ENCODE measurements at places on chromosomes 6 and 20.

GRCh38 chr6:69867639-69867976 lies 1.3 kb downstream of the COL19A1 start:
- no peak for DNase-seq

GRCh38 chr20:5168651-5169396 lies 42.0 kb downstream of the CDS2 start:
- DNase-seq: no peak

- DNase-seq: no peak
Observed at GRCh38 chr6:82467338-82467737, 103.7 kb downstream of the TPBG start.

DNA sequence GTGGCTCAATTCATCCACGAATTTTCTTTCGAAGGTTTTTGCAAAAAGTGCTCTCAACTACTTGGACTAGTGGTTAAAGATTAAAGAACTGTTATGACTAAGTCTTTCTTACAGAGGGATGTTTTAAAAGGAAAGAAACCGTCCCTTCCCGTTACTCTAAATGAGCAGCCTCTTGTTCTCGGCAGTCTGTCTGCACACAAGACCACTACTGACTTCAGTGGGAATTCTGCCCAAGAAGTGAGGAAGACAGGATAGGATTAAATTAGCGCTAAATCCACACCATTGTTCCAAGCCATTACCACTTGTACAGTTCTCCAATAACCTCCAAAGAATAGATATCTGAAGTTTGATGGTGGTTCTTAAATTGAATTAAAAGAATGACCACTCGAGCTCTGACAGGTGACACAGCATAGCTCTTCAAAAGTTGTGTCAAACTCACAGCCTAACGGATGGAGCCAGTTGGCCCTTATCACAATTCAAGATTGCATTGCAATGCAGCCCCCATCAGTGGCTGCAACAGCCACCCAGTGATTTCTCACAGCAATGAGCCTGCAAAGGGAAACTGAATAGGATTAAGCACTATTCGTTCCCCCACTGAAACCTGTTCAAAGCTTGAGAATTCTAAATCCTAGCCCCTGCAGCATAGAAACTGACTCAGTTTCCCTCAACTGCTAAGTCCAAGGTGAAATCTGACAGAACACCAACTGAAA lies 1.8 kb downstream of the EPB41L2 start:
- no peak for DNase-seq

DNA sequence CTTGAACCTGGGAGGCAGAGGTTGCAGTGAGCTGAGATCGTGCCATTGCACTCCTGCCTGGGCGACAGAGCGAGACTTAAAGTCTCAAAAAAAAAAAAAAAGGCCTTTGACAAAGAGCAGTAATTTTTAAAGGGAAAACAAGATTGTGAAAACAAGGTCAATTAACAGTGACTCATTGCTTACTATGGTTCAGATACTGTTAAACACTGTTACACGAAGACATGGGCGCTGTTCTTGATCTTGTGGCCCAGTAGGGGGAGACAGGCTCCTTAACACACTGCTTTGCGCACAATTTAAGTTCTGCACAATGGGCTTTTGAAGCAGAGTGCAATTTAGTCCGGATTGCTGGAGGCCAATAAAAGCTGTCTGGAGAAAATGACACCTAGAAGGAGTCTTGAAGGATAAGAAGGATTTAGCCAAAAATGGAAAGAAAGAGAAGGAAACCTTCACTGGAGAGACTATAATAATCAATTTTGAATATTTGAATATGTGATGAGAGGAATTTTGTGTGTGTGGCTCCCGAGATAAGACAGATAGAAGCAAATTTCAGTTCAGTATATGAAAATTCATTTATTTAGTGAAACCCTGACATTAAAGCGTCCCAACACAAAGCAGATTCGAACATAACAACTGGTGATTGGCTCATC lies 6.0 kb upstream of the LATS1 start:
- DNase-seq: peak; percentile 48

DNA sequence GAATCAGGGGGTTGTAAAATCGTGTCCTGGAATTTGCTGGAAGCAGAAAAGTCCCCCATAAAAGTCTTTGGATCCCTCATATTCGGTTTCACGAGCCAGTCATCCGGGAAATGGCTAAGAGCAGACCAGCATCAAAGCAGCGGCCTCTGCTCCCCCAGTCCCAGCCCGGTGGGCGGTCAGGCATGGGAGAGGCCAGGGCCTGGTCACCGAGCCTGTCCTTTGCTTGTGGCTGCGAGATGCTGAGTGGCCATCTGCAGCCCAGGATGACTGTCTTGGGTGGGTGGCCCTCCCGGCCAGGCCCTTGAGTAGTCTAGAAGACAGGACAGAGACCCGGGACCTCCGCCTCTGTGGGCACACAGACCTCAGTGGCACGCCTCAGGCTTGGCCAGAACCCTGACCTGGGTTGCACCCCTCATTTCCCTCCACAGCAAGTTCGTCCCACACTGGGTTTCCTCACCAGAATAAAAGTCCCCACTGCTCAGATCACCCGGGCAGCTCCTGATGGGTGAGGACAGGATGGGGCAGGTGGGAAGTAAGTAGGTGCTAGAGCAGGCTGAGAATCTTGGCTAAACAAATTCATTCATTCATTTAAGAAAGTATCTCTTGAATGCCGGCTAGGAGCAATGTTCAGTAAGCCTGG lies 172.1 kb downstream of the BMP7 start:
- DNase-seq: no peak

DNA sequence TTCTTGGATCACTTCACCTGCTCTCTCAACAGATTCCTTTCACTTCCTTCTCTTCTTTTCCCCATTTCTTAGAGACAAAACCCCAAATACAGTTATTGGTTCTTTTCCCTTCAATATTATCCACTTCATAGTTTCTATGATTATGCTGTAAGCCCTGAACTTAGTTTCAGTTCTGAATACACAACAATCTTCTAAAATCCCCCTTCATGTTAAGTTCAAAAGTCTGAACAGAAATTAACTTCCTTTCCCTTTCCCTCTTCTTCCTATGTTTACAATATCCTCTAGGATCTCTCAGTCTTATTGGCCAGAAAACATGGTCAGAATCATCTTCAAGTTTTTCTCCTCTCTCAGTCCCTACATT lies 57.7 kb downstream of the OGFRL1 start:
- DNase-seq: no peak

GRCh38 chr6:131362070-131362469 lies 211.0 kb upstream of the ARG1 start:
- DNase-seq: no peak

Data from ecto neural progenitor cell (in vitro differentiated cells).